ENCODE measurements at places on chromosomes 13 and 19. TPM values are rescaled to one million over a fixed set of nuclear protein-coding genes. Genes with fewer than 3 reads are reported as not detected.

The SBSN gene
- total RNA-seq: not detected

The KLK14 gene
- total RNA-seq: not detected

The FFAR2 gene
- total RNA-seq: not detected

The PSG6 gene
- not detected for total RNA-seq

The SACS gene
- total RNA-seq: 103 TPM

The LILRB4 gene
- not detected for total RNA-seq

The ZNF136 gene
- 7.2 TPM for total RNA-seq

The CEACAM16 gene
- total RNA-seq: not detected

The TEX101 gene
- total RNA-seq: not detected

The ZNRF4 gene
- not detected for total RNA-seq

The SLC25A41 gene
- 0.33 TPM for total RNA-seq

The FAM216B gene
- not detected for total RNA-seq

The NDUFA13 gene
- total RNA-seq: 151 TPM

The INAFM1 gene
- total RNA-seq: 0.48 TPM

The LILRA5 gene
- total RNA-seq: not detected

The IRGC gene
- total RNA-seq: not detected

The FGF21 gene
- total RNA-seq: not detected
